Lung (tissue), 17 donors: ENCODE measurements at places on chromosomes 16 and 17. TPM values are rescaled to one million over a fixed set of nuclear protein-coding genes. Genes with fewer than 3 reads are reported as not detected.
A peak's percentile ranks its signal among the peaks of the same experiment; 100 is the strongest.

- no peak overlapping the region for H3K27ac ChIP-seq
- no peaks in the 10 kb centered on the region for H3K4me1 ChIP-seq
- H3K36me3 ChIP-seq: no peaks in the 10 kb centered on the region
Observed at GRCh38 chr17:20200016-20200795, 191.0 kb downstream of the SPECC1 start.

DNA sequence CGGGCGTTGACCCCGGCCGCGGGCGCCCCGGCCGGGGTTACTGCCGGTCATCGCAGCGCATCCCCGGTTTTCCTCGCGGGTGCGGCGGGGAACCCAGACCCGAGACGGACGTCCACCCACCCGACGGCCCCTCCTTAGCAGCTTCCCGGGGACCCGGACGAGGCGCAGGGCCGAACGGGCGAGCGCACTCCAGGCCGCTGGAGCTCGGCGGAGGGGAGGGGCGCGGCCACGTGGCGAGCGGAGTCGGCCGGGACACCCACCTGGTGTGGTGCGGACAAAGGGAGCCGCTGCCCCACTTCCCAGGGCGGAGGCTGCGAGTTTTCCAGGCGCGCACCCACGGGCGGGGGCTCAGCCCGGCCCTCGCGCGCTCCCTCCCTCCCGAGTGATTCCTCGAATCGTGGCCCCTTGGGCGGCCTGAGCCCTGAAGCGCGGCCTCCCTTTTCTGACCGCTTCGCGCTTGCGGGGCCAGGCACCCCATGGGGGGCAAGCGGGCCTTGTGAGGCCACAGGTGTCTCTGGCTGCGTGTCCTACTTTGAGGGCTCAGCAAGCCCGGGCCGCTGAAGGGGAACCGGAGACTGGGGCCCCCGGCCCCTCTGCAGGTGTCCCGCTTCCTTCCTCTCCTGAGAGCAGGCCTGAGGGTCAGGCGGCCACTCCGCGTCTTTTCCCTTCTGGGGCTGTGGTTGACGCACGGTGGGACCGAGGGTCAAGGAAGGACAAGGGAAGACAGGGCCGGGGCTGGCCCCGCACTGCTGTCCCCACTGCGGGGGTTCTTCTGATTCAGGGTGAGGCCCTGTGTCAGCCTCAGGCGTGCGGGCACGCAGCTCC is 1.1 kb upstream of the FASN start:
- peaks cover 9% of the 10 kb centered on the region for H3K36me3 ChIP-seq
- H3K27me3 ChIP-seq: no peaks in the 10 kb centered on the region
- H3K4me1 ChIP-seq: no peaks in the 10 kb centered on the region

- no peak for DNase-seq
- no peak overlapping the region for H3K27ac ChIP-seq
- H3K4me3 ChIP-seq: no peak overlapping the region
Observed at GRCh38 chr17:50976951-50977472, 110.9 kb upstream of the TOB1 start.

GRCh38 chr17:32636598-32637218 is 149.9 kb downstream of the CDK5R1 start:
- DNase-seq: no peak
- no peak overlapping the region for H3K27ac ChIP-seq
- H3K4me3 ChIP-seq: no peak overlapping the region
- no peaks in the 10 kb centered on the region for H3K27me3 ChIP-seq
- no peaks in the 10 kb centered on the region for H3K4me1 ChIP-seq

DNA sequence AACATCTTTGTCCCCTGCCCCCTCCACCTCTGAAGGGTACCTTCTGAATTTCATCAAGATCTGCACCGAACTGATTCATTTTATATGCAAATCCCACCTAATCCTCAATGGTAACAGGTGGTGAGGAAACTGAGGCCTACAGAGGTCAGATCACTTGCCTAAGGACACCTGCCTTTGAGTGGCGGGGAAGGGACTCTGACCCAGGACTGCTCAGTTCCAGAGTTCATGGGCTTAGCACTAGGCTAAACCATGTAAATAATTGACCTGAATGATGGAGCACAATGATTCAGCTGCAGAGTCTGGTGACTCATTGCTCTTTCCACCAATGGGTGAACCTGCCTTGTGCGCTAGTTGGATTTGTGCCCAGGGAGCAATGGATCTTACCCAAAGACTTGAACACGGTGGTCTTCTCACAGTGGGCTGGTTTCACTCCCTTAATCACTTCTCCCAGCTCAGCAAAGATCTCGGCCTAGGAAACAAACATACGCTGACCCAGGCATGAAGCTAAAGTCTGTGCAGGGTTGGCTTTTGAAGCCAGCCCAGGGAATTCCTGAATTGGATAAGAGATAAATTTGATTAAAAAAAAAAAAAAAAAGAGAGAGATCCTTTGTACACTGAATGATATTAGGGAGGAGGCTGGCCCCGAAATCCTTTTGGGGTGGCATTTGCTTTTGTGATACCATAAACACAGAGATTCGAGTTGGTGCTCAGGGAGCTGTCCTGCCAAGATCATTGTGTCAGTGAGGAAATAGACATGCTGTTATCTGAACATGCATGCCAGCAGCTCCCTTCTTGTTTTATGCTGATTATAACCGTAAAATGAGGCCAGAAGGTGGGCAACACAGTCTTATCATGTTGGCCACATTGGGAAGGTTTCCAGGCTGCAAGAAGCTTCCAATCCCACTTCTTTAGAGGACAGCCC is 17.0 kb downstream of the CRYM start:
- DNase-seq: no peak
- H3K36me3 ChIP-seq: no peaks in the 10 kb centered on the region
- peak overlapping the region; percentile 42 for H3K27ac ChIP-seq
- H3K4me3 ChIP-seq: no peak overlapping the region

GRCh38 chr17:75695141-75695829 is 26.0 kb upstream of the ITGB4 start:
- no peaks in the 10 kb centered on the region for H3K27me3 ChIP-seq
- no peak overlapping the region for H3K27ac ChIP-seq
- no peaks in the 10 kb centered on the region for H3K4me1 ChIP-seq
- DNase-seq: no peak
- H3K36me3 ChIP-seq: peaks cover 29% of the 10 kb centered on the region

- no peak for DNase-seq
- no peak overlapping the region for H3K4me3 ChIP-seq
- H3K36me3 ChIP-seq: no peaks in the 10 kb centered on the region
Observed at GRCh38 chr17:55463600-55463999, 42.0 kb upstream of the MMD start.

The SEZ6L2 gene
- total RNA-seq: 6.4 TPM

The CBX2 gene
- 3.8 TPM for total RNA-seq

The MMP25 gene
- 34.9 TPM for total RNA-seq

The KRT27 gene
- 0.71 TPM for total RNA-seq

The TEKT3 gene
- total RNA-seq: 5.4 TPM

The MED1 gene
- 30.4 TPM for total RNA-seq

The TPSB2 gene
- 0.46 TPM for total RNA-seq

The TNP2 gene
- total RNA-seq: not detected
